ENCODE measurements at places on chromosomes 2 and 18.

- DNase-seq = no peak
These were observed 65.9 kb upstream of the ACAA2 start for GRCh38 chr18:49879271-49879580.

DNA sequence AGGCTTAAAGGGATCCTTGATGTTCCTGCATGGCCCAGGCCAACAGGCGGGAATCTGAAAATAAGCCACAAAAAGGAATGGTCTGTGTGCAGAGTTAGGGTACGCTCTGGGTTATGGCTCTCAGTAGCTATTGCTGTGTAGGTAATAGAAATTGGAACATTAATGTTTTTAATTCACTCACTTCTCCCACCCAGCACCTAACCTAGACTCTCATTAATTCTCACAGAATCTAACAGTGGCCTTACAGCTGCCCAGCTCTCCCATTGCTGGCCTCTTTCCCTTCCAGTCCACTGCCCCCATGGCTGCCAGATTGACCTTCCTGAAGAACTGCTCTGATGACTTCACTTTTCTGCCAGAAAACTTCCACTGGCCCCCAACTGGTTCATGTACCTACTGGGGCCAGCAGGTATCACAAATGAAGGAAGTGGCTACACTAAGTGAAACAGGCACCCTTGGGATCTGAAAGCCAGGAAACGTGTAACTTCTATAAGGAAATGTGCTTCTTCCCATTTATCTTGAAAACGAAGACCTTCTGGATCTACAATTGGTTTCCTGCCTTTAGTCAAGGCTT is 315.2 kb downstream of the STK39 start:
- DNase-seq = no peak

DNA sequence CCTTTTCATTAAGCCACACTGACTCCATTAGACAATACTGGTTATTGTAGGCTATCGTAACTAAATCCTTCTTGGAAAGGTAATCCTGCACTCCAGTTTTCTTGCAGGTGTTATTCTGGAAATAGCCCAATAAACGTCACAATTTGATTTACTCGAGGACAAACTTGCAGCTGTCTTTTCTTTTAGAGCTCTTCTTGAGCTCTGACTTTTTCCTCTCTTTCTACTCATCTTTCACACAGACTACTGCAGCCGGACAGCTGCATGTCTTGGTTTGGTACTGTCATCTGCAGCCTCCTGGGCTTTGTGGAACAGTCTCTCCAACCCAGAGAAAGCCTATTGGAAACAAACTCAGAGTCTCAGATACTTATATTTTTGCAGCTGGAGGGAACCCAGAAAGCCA is 23.0 kb upstream of the MSGN1 start:
- DNase-seq = no peak

GRCh38 chr2:96408616-96409015 is 73.0 kb downstream of the NCAPH start:
- no peak for DNase-seq

- DNase-seq = no peak
These were observed 111.4 kb downstream of the THADA start for GRCh38 chr2:43484323-43484930.

- DNase-seq = no peak
These were observed 175.4 kb downstream of the ANTXR1 start for GRCh38 chr2:69188182-69188900.

- DNase-seq = no peak
These were observed 24.4 kb upstream of the FRZB start for GRCh38 chr2:182890773-182891378.

DNA sequence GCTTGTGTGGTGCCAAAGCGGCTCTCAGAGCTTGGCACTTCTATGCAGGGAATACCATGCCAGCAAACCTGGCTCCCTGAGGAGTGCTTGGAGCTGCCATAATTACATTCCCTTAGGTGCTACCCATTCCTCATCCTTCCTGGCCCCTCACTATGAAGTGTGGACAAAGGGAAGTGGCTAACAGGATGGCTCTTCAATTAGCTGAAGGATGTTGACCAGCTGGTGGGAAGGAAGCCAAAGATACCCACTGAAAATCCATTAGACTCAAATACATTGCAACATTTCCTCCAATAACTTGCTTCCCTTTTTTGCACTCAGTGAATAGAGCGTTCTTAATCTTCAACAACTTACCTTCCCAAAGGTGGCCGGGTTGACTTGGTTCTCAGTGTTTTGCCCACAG is 8.5 kb downstream of the RFX8 start:
- DNase-seq = no peak

- no peak for DNase-seq
These were observed 94.1 kb upstream of the ACAA2 start for GRCh38 chr18:49907346-49907929.

GRCh38 chr2:131035826-131036231 is 57.4 kb downstream of the FAM168B start:
- DNase-seq = no peak
